ENCODE measurements at places on chromosomes 3 and 15.
A peak's percentile ranks its signal among the peaks of the same experiment; 100 is the strongest.

DNA sequence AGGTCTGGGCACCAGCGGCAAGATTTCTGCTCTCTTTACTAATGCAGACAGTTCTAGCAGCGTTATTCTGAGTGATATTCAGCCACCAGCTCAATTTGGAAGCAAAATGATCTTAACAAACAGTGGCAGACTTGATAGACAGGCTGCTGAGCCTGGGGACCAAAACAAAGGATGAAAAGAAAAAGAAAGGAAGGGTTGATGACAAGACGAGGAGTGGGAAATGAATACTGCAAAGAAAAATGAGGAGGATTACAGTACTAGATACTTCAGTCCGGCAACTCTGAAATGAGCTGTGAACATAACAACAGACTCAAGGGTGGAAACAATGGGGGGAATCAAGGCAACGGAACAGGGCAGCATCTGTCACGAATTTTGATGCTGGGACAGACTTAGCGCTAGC lies 28.8 kb downstream of the FHIT start:
- DNase-seq: no peak

- no peak for DNase-seq
Measured at GRCh38 chr3:59786374-59786773, 736.5 kb upstream of the CFAP20DC start.

DNA sequence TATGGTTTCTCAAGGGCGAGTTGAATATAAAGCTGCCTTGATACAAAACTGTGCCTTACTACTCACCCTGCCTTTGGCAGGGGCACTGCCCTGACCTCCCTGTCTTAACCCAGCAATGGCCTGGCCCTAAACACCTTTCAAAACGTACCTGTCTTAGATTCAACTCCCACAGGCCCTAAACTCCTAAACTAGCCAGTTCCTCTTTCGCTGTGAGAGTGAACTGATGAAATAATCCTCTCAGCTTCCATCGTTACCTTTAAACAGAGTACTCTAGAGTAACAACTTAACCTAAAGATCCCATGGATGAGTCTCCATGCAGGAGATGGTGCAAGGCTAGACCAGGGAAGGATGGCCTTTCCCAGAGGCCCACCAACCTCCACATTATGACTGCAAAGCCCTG lies 133.0 kb upstream of the THBS1 start:
- DNase-seq: no peak

DNA sequence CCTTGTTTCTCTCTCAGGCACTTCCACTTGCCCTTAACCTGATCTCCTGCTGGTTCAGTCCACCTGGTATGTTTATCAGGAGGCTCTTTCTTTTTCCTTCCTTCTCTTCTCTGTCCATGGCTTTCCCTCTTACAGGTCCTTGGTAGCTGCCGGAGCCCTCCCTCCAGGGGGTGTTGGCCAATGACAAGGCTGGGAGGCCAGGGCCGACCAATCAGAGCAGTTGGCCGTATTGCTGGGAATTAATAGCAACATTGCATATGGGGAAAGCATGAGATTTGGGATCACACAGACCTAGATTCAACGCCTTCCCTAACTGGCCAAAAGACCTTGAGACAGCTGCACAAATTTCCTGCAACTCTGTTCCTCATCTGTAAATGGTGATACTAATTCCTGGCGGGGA lies 62.4 kb downstream of the CEMIP start:
- no peak for DNase-seq

- peak; percentile 79 for DNase-seq
Measured at GRCh38 chr3:31532587-31533168, at the start of gene STT3B. STT3B (plus strand) TSS chr3:31532925; CDS start chr3:31532999, 74 bp downstream.

- DNase-seq: no peak
Measured at GRCh38 chr3:38009807-38010591, 19.4 kb downstream of the VILL start.

DNA sequence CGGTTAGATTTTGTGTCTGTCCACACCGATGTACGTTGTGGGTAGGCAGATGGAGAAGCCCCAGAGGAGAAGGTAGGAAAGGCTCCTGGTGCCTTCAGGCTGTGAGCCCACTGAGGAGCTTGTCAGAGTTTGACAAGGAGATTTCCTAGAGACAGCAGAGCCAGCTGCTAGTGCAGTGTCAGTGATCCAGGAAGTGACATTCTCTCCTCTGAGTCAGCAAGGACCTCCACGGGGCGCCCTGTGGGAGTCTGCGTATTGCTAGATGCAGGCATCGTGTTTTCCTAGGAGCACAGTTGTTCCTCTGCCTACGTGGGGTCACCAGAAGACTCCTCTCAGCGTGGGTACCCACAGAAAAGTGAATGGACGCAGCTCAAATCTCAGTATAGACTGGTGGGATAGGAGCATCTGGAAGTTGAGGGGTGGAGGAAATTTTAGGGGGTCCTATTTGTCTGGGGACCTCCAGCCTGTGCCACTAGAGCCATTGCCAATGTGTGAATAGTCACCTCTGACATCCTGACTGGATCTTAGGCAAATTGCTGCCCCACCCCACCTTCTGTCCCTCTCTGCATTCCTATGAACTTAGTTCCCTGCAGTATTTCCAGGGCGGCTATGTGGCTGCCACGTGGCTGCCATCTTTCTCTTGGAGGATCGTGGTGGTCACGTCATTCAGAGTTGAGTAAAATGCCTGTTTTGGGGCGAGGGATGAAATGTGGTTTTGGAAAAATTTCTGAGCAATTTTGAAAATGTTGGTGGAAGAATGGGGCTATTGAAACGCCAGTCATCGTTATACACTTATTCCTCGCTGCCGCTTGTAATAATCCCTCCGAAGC lies 84.8 kb upstream of the KLHL25 start:
- peak; percentile 87 for DNase-seq

DNA sequence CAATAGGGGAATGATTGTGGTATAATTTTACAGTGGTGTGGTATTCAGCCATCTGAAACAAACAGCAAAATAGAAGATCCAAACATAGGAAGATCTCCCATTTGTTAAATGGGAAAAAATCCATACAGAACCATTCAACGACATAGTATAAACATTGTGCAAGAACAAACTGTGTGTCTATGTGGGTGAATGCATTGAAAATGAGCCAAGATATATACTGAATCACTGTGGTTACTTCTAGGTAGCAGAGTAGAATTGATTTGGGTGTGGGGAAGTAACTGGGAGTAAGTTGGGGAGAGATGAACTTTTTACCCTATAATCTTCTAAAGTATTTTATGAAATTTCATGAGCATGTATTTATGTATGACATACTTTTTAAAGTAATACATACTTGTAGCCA lies 123.1 kb upstream of the UMPS start:
- no peak for DNase-seq

DNA sequence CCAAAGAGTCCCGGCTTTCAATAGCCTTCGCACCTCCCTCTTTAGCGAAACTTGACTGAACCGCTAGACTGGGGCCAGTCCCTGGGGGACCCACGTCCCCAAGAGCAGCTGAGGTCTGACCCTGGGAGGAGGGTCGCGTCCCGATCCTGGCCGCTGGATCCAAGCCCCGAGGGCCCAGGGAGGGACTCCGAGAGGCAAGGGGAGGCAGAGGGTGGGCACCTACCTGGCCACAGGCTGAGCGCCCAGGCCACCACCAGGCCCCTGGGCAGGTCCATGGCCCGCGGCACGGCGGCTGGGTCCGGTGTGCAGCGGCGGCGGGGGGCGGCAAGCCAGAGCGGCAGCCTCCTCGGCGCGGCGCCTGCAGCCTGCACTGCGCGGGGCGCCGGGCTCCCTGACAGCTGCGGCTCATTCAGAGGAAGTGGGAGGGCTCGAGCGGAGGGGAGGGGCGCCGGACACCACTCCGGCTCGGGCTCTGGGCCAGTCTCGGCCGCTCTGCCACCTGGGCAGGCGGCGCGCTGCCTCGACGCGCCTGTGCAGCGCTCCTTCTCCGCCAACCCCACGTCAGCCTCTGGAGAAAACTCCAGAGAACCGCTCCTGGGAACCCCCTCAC lies at the start of gene ITGA11:
Gene ITGA11 (minus strand): TSS at position 372 of the 610 bp plus-strand sequence. CDS start 97 bp downstream, at position 275.
- DNase-seq: peak; percentile 17

Measured in SJSA1 (cell line).